ENCODE measurements at places on chromosomes 12 and 14.

GRCh38 chr12:79927772-79928474 lies 7.0 kb downstream of the PPP1R12A start:
- no peak for DNase-seq

DNA sequence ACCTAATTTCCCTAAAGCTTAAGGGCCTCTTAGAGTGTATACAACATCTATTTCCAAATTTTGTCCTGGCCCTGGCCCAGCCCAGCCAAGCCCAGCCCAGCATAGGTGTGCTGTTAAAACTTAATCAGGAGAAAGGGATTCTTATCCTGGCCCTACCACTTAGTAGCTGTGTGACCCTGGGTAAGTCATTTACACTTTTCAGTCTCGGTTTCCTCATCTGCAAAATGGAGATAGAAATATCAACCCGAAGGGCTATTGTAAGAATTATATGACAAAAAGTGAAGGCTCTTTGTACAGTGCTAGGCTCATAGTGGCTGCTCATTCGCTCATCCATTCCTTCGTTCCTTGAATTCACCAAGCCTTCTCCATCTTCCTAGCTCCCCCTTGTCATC lies 442 bp downstream of the ERG28 start:
- DNase-seq: no peak

- DNase-seq: peak; percentile 27
Measured at GRCh38 chr14:25833341-25834126, 764.3 kb downstream of the NOVA1 start.

DNA sequence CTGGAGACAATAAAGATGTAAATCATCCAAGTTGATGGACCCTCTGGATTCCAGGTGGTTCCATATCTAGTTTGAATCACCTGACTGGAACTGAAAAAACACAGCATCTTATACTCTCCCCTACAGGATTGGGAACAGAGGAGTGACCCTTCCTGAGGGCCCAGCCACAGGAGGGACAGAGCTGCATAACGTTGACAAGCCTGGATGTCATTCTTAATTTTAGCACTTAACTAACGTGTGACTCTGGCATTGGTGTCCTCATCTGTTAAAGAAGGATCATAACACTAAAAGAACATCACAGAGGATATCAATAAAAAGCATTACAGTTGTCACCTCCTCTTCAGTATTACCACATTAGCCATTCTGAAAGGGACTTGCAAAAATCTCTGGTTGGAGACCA lies 47.7 kb downstream of the STON2 start:
- DNase-seq: no peak

- DNase-seq: no peak
Measured at GRCh38 chr14:86539361-86540070, 1009.6 kb downstream of the FLRT2 start.

GRCh38 chr14:106875503-106875902 lies 1349.1 kb downstream of the TMEM121 start:
- DNase-seq: no peak

DNA sequence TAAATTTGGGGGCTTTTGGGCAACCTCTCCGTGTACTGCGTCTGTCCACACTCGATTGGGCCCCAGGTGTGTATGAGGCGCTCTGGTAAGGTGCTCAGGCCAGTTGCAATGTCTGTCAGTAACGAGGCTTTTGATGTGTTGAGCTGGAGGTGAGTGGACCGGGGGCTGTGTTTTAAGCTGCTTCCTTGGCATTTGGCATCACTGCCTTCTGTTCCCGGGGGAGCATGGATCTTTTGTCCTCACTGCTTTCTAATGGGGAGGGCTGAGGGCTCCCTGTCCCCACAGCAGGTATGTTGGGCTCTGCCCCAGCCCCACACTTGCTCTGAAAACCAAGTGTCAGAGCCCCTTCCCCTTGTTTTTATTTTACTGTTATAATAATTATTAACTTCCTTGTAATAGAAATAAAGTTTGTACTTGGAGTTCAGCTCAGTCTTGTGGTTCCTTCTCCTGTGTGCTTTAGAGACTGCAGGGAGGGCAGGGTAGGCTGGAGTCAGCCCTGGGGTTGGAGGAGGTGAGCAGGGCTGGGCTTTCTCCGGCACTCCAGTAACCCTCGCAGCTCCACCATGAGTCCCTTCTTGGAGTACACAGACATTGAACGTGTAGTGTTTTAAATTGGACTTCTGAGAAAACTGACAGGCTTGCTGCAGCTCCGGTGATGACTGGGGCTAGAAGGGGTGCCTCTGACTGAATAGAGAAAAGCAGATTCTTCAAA lies 28.0 kb downstream of the TRAFD1 start:
- DNase-seq: no peak

- no peak for DNase-seq
Measured at GRCh38 chr12:58248599-58248998, 307.2 kb downstream of the ATP23 start.

DNA sequence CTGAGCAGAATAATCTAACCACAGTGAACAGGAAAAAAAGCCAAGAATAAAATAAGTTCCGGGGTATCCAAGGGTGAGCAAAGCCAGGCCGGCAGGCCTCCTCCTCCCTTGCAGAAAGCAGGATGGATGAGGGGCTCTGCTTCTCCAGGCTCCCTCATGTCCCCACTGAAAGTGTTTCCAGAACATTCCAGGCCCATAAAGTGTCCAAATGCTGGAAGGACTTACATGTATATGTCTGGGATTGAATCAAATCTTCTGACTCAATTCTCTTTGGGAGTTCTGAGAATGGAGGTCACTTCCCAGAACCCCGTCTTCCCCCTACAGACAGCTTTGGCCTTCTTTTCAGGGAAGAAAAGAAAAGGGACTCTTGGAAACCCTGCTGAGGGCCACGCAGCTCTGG lies 25.0 kb upstream of the BDKRB1 start:
- DNase-seq: no peak

DNA sequence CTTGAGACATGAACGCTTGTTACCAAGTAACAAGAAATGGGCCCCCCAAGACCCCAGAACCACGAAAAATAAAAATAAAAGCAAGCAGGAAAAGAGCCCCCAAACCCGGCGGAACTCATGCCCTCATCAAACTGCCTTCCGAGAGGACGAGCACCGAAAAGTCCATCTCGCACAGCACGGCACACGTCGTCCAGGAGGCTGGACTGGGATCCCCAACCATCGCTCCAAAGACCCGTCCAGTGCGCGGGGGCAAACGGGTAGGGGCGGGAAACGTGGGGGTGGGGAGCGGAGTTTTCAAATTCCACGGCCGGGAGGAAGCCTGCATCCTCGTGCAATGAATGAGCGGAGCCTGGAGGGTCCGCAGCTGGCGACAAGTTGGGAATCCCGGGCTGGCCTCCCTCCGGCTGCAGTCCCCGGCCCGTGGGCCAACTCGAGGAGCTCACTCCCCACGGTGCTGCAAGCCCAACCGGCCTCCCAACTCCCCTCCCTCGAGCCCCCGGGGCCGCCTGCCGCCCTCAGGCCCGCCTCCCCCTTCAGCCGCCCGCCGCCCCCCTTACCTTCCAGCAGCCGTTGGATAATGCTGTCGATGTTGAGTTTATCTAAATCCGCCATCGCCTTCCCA lies 484 bp downstream of the PPP1CC start:
- DNase-seq: peak; percentile 40

- DNase-seq: peak; percentile 71
Measured at GRCh38 chr12:111596985-111597830, 1.9 kb downstream of the ATXN2 start.

DNA sequence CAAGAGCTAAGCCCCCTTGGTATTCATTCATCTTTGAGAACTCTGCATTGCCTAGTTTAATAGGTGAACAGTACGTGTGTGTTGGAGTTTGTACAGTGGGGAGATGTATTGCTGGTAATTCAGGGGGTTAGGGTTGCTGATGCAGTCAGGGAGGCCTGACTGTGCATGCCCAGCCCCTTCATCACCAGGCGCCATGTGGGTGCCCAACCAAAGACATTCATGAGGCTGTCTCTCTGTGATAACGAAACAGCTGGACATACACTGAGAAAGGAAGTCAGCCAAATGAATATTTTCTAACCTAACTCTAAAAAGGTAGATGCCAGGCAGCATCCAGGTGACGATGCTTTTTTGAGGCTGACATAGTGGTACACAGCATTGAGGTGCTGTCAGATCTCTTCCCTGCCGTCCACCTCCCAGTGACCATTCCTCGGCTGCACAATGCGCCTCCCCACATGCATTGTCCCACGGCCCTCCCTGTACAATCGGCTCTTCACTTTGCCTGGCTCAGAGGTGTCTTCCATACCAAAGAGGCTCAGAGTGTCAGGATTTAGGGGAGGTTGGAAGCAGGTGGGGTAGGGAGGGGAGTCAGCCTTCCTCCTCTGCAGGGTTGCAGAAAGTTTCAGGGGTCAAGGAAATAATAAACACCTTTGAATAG lies 19.0 kb downstream of the EML1 start:
- no peak for DNase-seq

DNA sequence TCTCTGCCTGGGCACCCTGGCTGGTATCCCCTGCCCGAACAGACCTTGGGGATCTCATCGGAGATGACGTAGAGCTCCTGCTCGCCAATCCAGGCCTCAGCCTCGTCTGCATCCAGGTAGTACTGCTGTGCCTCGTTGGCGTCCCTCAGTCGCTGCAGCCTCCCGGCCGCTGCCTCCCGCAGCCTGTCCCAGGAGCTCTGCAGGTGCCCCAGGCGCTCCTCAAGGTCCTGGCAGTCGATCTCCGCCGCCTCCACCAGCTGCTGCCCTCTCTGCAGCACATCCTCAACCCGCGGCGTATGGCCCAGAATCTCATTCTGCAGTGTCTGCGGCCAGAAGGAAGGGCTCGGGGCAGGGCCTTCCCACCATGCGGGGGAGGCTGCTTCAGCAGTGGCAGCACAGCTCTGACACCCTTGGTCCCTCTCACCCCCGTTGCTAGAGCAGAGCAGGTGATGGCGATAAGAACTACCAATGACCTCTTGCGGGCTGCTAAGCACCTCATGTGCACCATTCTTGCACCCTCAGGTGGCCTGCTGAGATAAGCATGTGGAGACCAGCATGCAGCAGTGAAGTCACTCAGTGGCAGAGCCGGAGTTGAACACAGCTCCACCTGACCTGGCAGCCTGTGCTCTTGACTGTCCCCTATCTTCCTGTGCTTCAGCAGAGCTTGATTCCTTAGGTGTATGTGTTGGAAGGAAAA lies 71.0 kb downstream of the PLEKHG3 start:
- no peak for DNase-seq

- DNase-seq: no peak
Measured at GRCh38 chr14:66496911-66497310, 10.7 kb downstream of the CCDC196 start.

GRCh38 chr12:124680863-124681778 lies 113.7 kb upstream of the NCOR2 start:
- peak; percentile 93 for DNase-seq

DNA sequence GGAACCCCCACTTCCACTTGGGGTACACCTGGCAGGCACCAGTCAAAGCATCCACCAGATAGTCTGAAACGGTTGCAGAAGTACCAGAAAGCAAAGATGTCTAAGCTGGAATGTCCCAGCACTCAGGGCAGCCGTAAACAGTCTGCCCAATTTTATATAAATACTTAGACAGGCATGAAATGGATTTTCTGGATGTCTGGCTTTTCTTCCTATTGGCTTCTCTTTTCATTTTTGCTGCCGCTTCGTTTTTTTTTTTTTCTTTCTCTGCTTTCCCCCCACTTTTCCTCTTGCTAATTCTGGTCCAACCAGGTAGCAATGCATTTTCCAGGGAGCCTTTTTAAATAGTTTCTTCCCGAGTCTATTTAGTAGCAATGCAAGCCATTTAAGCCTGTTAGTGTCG lies 167.7 kb downstream of the GCH1 start:
- no peak for DNase-seq

DNA sequence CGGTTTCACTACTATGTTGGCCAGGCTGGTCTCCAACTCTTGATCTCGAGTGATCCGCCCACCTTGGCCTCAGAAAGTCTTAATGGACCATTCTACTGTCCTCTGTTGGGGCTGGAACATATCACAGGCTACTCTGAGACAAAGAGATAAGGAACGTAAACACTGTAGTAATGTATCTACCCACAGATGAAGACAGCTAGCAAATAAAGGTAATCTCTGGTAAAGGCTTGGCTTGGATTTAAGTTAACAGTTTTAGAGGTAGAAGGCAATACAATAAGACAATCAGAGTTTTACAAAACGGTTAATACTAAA lies 44.6 kb upstream of the ISM2 start:
- DNase-seq: no peak

DNA sequence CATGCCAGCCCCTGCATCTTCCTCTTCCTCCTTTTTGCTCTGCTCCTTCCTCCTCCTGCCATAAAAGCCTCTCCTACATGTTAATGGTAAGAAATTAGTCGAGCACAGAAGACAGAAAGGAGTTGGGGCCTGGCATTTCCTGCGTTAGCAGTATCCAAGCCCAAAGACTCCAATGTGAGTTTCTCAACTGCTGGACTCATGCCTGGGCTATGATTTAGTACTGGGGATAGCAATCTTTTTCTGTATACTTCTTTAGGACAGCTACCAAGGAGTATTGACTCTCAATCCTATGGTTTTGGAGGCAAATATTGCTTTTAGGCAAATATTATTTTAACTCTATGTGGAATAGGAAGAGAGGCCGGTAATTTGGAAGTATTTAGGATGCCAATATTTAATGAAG lies 18.0 kb upstream of the SLC38A4 start:
- no peak for DNase-seq

- no peak for DNase-seq
Measured at GRCh38 chr12:72365151-72365550, 93.0 kb downstream of the TRHDE start.

- DNase-seq: no peak
Measured at GRCh38 chr14:90574188-90575131, 177.6 kb downstream of the CALM1 start.

- peak; percentile 57 for DNase-seq
Measured at GRCh38 chr12:48104531-48104930, 1.3 kb downstream of the SENP1 start.

- peak; percentile 34 for DNase-seq
Measured at GRCh38 chr12:124684496-124684895, 117.1 kb upstream of the NCOR2 start.

DNA sequence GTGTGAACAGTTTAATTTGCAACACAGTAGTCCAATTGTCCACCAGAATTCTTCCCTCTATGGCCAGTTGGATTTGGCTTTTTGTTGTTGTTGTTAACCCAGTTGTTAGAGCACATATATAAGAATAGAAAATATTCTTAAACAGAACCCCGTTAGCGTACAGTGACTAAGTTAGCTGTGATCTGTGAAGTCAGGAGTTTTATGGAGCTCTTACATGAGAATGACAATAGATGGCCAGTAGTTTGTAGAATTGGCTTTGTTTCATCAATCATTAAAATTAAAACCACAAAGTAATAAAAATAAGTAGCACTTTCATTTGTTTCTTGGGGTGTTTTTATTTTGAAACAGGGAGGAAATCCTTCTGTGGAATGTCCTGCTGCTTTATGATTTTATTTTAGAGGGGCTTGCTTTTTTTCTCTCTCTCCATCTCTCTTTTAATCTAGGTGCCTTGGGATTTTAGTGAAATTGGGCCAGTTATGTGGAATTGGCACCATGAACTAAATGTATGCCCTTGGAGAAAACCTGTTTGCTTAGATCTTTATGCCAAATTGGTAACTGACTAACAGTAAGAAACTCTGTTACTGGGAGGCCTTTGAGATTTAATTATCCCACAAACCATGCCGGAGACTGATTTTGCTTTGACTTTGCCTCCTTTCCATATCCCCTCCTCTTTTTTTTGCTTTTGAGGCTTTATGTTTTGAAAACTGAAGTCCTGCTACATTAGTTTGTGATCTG lies 22.9 kb downstream of the FBXW8 start:
- DNase-seq: no peak
